ENCODE measurements at places on chromosomes 16 and 17. TPM values are rescaled to one million over a fixed set of nuclear protein-coding genes. Genes with fewer than 3 reads are reported as not detected.

DNA sequence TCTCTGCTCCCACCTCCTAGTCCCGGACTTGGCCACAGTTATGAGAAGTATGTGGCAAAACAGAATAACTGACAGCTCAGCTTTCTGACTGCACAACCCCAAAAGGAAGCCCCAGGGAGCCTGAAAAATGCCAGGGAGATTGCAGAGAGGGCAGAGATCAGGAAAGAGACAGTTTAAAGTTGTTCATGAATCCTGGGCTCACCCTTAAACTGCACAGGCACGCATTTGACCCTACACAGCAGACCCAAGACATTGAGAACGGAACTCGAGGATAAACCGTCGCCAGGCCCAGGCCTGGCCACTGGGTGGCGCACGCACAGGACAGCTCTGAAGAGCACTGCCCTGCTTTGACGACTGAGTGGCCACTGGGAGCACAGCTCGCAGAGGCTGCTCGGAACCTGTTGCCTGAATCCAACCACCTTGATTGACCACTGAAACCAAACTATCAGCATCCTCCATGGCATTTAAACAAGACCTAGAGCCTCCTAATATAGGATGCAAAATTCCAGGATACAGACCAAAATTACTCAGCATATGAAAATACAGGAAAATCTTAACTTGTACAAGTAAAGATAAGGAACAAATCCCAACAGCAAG lies 114.0 kb downstream of the C16orf95 start:
- DNase-seq, result peak; percentile 36

DNA sequence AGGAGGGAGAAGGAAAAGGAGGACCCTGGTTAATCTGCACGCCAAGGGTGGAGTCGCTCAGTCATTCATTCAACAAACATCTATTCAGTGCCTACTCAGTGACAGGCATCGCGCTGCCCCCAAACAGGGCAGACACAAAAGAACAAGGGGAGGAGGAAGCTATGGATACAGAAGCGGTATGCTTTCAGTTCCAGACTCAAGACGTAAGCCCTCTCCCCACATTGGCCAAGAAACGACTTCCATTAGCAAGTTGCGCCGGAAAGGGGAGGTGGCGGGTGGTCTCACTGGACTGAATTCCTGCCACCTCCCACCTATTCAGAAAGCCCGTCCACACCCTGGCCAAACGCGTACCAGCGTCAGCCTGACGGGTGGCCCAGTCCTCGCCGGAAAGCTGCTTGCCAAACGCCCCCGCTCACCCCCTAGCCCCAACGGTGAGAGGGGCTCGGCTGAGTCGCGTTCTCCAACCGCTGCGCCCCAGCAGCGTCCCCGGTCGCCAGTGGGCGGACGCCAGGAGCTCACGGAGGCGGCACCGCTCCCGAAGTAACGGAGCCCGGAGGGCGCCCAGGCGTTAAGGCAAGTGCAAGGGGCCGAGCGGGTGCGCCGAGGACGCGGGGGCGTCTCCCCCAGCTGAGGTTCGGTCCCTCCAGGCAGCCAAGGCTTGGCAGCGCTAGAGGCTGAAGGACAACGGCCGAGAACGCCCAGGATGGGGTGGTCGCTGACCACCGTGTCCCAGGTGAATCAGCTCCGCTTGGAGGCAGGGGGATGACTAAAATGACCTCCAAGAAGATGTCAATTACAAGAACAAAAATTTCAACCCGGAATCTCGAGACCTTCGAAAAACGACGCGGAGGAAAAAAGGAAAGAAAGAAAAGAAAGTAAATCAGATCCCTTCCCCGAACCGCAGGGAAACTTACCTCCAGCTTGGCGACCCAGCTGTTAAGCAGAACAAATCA lies 470.7 kb downstream of the SOX9 start:
- no peak for DNase-seq

Gene GHDC
- 69.0 TPM for total RNA-seq

DNA sequence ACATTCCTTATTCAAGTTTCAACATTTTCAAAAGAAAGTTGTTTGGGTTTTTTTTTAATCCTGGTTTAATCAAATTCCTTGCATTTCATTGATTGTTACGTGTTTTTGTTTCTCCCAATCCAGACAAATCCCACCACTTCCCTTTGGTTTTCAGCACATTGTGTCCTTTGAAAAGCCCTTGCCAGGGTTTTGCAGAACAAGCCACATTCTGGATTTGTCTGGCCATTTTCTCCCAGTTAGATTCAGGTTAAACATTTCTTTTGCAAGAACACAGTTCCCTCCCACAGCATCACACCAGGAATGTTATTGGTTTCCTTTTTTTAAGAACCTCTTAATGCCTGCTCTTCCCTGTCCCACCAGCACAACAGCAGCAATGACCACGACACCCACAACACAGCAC lies 278.0 kb upstream of the SALL1 start:
- peak; percentile 85 for DNase-seq

Gene PRSS33
- not detected for total RNA-seq

DNA sequence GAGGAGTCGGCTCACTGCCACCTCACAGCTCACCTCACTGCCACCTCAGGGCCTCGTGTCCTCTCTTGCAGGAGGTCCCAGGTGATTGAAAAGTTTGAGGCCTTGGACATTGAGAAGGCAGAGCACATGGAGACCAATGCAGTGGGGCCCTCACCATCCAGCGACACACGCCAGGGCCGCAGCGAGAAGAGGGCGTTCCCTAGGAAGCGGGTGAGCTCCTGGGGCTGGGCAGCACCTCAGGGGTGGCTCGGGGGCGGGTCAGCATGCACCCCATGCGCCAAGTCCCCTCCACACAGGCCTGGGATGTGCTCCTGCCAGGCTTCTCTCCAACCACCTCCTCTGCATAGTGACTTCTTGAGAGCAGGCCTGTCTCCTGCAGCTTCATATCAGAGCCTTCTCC lies 63.6 kb downstream of the PLD6 start:
- DNase-seq, result no peak

Gene KRTAP17-1
- total RNA-seq, result not detected

GRCh38 chr16:79769270-79769927 lies 168.9 kb upstream of the MAF start:
- peak; percentile 7 for DNase-seq

Gene MSLN
- 13.5 TPM for total RNA-seq

- no peak for DNase-seq
Observed at GRCh38 chr17:61260071-61260797, 139.4 kb upstream of the TBX2 start.

DNA sequence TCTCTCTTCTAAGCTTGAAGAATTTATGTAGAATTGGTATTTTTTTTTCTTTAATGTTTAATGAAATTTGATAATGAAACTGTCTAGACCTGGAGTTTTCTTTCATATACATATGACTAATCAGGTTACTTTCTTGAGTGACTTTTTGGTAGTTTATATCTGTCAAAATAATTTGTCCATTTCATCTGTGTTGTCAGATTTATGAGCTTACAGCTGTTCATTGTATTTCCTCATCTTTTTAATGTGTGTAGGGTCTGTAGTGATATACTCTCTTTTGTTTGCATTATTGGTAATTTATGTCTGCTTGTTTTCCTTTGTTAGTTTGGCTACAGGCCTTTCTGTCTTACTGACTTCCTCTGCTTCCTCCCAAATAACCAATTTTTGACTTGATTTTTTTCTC lies 55.7 kb downstream of the TAOK1 start:
- no peak for DNase-seq

Gene RGS11
- not detected for total RNA-seq

DNA sequence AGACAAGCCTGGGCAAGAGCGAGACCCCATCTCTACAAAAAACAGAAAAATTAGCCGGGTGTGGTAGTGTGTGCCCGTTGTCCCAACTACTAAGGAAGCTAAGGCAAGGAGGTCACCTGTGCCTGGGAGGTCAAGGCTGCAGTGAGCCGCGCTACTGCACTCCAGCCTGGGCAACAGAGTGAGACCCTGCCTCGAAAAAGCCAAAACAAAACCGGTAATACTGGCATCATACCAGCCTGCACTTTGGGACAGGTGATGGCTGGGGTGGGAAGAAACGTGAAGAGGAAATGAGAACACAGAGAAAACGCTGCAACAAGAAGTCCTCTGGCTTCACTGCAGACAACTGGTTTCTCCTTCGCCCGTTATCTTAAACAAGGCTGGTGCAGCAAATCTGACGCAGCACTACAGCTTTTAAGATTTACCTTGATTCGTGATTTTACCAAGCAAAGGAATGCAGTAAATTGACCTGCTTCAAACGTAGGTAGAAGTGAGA lies 725 bp upstream of the CASC3 start:
- DNase-seq, result no peak

Gene TPPP3
- total RNA-seq, result 0.10 TPM

Gene ITGA2B
- total RNA-seq, result 0.60 TPM

Gene SLC13A2
- total RNA-seq, result not detected

DNA sequence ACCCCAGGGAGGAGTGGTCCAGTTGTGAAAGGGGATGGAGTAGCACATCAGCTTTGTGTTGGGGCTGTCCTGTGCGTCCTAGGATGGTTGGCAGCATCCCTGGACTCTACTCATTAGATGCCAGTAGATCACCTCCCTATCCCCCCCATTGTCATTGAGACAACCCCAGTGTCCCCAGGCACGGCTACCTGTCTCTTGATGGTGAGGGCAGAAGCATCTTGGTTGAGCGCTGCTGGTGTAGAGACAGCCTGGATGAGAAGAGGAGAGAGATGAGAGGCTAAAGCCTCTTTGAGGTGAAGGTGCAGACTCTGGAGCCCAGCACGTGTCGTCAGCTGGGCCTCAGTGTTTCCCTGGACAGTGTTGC lies 55.4 kb downstream of the TNFRSF13B start:
- DNase-seq, result no peak

Gene MCRIP1
- total RNA-seq, result 55.0 TPM

Gene NPIPB6
- total RNA-seq, result 0.69 TPM

- DNase-seq, result no peak
Observed at GRCh38 chr16:70432723-70433457, 6.0 kb downstream of the ST3GAL2 start.

Gene LITAFD
- not detected for total RNA-seq

DNA sequence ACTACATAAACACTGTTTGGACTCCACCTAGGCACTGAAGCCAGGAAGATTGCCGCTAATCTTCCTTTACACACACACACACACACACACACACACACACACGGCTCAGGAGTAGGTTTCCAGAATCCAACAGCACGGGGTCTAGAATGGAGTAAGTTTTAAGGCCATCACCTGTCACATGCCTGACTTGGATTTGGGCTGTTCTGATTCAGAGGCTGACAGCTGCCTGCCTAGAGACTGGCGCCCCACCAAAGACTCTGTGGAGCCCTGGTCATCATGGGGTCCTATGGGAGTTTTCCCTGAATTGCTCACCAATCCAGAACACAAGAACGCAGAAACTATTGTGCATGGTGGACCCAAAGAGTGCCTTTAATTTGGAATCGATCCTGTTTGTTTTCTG lies 10.9 kb downstream of the CDRT4 start:
- DNase-seq, result no peak

GRCh38 chr17:57628421-57628820 lies 116.7 kb downstream of the CCDC182 start:
- DNase-seq, result no peak

DNA sequence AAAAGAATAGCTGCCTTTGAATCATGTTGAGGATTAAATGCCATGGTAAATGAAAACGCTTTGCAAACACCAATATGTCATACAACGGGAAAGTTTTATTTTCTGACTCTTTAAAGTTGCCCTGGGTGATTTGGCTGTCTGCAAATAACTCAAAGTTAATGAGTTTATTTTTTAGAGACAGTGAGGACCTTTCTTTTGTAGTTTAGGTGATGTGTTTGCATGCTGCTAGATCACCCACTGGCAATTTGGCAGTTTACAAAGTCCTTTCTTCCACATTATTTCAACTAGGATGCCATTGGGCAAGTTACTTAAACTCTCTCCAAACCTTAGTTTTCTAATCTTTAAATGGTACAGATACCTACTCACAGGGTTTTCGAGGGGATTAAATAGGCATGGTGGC lies 37.8 kb downstream of the GDE1 start:
- DNase-seq, result no peak

DNA sequence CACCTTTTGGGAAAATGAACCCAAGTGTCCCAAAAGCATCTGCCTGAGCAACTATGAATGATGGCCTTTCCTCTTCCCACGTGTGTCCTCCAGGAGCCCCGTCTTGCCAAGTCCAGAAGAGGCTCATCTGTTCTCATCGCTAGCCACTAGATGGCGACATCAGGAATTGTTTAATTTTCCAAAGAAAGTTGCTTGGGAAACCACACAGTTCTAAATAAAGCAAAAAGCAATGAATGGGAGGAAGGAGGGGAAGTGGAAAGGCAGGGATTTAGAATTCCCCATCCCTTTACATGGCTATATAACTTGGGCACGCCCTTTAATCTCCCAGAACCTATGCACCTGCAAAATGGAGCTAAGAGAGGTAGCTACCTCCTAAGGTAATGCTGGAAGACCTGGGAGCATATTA lies 9.0 kb upstream of the CDH5 start:
- peak; percentile 85 for DNase-seq

- DNase-seq, result peak; percentile 67
Observed at GRCh38 chr16:21088646-21089538, 61.8 kb downstream of the DNAH3 start.

GRCh38 chr16:30010844-30011713 lies at the start of gene DOC2A:
Gene DOC2A, minus strand, starts transcription at chr16:30011027. Its CDS starts 805 bp downstream, at chr16:30010222.
- no peak for DNase-seq

DNA sequence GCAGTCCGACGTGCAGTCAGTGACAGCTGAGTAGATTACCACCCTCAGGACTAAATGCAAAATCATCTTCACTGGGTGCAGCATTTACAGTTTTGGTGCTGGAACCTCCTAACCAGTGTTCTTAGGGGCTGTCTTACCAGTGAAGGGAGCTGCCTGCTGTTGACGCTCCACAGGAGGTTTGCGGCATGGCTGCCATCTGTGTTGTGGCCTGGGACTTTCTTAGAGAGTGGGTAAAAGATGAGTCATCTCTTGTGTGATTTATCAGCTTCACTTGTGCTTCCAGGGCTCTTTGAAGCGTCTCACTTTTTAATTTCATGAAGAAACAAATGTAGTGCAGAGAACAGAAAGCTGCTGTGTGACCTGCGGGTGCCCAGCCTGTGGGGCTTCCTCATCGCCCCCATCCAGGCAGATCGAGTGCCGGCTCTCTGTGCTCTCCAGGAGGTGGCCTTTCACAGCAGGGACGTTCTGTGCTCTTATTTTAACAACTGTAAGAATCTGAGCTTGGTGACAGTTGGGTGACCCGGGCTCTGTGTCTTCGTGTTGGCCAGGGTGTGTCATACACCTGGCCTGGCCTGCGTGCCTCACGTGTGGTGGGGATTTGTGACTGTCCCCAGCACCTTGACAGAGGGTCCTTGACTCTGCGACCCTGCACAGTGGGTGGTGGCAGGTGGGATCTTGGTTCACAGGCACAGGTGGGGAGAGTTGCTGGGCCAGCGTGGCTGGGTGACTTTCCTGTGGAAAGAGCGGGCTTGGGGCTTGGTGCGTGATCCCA lies 24.3 kb upstream of the ZNF750 start:
- DNase-seq, result peak; percentile 64

Gene CLEC19A
- not detected for total RNA-seq

Gene CCR7
- total RNA-seq, result not detected
